ENCODE measurements at places on chromosomes 1 and 21.
A peak's percentile ranks its signal among the peaks of the same experiment; 100 is the strongest.

DNA sequence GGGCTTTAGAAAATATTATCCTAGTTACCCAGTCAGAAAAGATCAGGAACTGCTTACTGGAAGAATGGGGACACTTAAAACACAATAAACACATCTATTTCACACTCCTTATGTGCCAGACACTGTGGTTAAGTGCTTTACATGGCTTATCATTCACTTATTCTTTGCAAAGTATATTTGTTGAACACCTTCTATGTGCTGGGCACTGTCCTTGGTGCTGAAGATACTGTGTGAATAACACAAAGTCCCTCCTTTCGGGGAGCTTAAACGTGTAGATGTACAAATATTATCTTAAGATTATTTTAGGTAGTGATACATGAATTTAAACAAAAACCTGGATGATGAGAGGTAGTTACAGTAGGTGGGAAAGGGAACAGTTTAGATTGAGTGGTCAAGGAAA is 169.3 kb downstream of the ST6GALNAC5 start:
- DNase-seq, result no peak

DNA sequence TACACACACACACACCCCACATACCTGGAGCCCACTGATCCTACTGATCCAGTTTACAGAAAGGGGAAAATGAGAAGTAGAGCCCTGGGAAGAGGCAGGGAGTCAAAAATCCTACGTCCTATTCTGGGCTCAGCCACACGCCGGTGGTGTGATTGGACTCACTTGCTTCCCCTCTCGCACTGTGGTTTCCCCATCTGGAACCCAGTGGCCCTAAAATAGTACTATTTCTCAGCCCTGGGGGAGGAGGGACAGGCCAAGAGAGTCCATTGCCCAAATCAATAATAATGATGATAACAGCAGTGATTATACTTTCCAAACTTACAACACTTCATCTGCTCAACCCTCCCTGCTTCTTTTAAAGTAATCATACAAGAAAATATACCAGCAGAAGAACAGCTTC is 2.9 kb upstream of the PIGR start:
- DNase-seq, result no peak

DNA sequence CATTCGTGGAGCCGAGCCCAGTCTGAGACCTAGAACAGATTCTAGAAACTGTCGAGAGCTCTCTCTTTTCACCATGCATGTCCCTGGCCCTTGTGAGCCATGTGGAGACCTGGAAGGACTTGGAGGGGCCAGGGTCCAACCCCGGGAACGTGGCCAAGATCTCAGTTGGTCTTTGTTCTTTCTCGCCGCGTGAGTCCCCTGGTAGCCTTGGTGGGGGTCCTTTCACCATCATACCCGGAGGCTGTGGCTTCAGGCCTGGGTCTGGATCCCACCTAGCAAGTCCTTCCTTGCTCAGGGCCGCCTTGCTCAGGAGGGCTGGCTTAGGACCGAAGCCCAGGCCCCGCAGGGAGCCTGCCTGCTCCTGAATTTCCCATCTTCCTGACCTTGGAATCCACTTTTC is 168.0 kb downstream of the CAMTA1 start:
- no peak for DNase-seq

- no peak for DNase-seq
These were observed 265.1 kb upstream of the CAMK1G start for GRCh38 chr1:209318181-209319056.

GRCh38 chr1:156462954-156463795 is 37.4 kb downstream of the MEF2D start:
- DNase-seq, result no peak

DNA sequence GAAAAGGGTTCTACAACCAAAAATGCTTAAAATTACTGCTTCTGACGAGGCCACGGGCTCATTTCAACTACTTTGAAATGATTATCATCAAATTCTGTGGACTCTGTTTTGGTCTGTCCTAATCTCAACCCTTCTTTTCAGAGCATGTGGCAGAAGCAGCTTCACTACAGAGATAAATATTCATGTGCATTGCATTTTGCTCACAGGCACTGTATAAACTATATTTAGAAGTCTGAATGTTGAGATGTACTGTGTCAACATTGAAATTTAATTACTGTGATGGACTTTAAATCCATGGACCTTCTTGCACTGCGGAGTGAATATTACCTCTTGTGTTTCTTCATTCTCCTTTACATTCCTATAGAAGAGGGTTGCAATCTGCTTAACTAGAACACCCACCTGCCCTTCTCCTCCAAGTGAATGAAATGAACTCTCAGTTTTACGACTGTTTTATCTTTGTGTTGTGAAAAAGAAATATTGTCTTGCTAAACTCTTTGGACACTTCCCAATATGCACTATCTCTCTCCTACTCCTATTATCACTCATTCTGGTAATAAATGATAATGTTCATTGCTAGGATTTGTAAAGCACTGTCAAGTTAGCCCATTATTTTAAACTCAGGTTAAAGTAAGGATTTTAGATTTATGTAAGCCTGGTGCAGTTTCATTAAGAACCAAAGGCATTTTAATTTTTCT is 281.2 kb upstream of the ST6GALNAC5 start:
- DNase-seq, result no peak

DNA sequence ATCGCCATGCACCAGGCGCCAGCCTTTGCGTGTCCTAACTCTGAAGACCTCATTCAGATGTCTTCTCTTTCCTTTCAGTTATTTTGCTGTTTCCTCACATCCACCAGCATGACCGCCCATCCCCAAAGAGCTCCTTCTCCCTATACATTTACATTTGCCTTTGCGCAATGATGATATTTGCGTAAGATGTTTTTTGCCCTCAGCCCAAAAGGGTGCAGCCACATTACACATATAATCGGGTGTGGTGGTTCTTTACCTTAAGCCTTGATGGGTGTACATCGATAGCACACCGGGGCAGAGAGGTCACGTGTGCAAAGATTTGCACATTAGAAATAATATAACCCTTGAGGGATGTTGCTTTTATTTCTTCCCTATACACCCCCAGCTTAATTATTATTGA is 192.8 kb downstream of the HUNK start:
- DNase-seq, result no peak

GRCh38 chr1:115666702-115667101 is 24.9 kb downstream of the VANGL1 start:
- DNase-seq, result no peak

DNA sequence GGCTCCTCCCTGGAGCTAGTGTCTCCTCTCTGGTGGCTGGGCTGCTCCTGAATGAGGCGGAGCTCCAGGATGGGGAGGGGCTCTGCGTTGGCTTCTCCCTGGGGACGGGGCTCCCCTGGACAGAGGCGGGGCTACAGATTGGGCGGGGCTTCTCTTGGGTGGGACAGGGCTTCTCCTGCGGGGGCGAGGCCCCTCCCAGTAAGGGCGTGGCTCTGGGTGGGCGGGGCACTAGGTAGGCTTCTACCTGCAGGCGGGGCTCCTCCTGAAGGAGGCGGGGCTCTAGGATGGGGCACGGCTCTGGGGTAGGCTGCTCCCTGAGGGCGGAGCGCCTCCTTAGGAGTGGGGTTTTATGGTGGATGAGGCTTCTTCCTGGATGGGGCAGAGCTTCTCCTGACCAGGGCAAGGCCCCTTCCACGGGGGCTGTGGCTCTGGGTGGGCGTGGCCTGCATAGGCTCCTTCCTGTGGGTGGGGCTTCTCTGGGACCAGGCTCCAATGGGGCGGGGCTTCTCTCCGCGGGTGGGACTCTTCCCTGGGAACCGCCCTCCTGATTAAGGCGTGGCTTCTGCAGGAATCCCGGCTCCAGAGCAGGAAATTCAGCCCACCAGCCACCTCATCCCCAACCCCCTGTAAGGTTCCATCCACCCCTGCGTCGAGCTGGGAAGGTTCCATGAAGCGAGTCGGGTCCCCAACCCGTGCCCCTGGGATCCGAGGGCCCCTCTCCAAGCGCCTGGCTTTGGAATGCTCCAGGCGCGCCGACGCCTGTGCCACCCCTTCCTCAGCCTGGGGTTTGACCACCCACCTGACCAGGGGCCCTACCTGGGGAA is 22.7 kb upstream of the ARF1 start:
- peak; percentile 66 for DNase-seq

GRCh38 chr1:44806025-44806703 is 987 bp downstream of the DYNLT4 start:
- DNase-seq, result no peak

DNA sequence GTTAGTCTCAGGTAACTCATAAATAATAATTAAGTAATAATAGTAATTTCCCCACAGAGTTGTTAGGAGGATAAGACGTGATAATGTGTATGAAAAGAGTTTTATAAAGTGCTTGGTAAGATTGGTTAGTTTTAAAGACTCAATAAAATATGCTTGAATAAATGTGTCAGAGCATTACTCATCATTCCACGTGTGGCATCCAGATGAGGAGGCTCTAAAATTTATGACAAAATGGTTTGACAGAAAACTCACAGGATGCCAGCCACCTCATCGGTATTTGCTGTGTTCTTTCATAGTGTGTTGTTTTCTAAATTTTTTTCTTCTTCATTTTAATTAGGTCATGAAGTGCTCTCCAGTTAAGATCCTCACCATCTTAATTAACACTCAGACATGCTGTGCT is 19.1 kb upstream of the SPAG17 start:
- DNase-seq, result no peak

GRCh38 chr1:174135211-174135610 is 24.1 kb upstream of the RABGAP1L start:
- DNase-seq, result no peak

DNA sequence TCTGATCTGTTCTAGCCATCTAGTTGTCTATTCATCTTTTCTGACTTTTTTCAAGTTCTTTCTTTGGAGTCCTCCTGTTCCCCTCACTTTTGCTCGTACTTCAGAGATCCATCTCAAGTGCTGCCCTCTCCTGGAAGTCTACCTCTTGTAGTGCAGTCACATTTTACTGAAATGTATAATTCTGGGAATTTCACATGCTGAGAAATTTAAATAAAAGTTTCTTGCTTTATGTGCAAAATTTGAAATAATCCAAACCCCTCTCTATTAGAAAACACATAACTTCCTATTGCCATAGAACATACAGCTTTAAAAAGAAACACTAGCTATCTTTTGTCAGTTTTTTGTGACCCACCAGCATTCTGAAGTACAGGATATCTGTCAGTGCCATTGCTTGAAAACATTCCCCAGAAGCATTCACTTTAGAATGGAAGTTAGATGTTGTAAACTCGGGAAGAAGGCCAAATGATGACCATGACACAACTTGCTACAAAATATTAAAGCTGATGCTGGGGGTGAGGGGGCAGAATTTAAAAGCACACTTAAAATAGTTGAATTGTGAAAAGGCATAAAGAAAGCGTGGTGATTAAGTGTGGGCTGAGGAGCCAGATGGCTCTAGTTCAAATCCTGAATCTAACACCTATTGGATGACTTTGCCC is 22.0 kb downstream of the RLF start:
- DNase-seq, result no peak

DNA sequence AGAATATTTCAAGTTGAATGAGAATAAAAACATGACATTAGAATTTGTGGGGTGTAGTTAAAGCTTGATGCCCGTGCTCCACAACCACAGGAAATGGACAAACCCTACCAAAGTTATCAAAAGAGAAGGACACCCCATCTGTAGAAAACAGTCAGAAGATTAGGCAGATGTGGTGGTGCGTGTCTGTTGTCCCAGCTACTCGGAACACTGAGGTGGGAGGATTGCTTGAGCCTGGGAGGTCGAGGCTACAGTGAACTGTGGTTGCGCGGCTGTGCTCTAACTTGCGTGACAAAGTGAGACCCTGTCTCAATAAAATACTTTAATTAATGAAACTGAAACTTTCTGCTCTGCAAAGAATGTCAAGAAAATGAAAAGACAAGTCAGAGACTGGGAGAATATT is 1.5 kb upstream of the SPATC1L start:
- DNase-seq, result no peak

GRCh38 chr1:94486990-94487389 is 54.6 kb downstream of the F3 start:
- no peak for DNase-seq

DNA sequence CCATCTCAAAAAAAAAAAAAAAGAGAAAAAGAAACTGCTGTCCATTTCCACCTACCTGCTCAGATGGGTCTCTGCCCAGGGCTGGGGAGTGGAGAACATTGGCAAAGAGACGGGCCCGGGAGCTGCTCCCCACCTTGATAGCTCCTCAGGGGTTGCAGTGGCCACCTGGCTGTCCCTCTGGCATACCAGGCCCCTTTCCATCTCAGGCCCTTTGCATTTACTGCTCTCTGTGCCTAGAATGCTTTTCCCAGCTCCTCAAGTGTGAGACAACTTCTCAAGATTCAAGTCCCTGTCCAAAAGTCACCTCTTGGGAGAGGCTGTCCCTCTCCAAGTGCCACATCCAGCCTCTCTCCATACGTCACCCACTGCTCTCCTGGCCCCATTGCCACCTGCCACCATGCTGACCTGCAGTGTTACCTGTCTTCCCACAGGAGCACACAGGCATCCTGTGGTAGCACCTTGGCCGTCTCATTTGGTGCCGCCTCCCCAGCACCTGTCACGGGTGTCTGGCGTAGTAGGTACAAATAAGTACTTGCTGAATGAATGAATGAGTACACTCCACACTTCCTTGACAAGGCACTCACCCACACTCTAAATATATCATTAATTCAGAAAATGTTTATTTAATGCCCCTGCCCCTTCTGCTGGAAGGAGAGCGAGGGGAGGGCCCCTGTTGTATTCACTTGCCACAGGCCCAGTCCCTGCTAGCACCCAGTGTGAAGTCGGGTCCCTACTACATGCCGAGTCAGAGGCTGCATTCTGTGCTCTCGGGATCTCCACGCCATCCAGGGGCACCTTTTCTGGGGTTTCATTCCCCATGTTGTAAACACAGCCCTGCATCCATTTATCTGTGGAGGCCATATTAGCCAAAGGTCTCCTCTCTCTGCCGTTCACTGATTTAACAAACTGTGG is 48.8 kb downstream of the DISP3 start:
- DNase-seq, result no peak
